ENCODE measurements at places on chromosomes 11 and 22. TPM values are rescaled to one million over a fixed set of nuclear protein-coding genes. Genes with fewer than 3 reads are reported as not detected.
A peak's percentile ranks its signal among the peaks of the same experiment; 100 is the strongest.

- peak; percentile 89 for DNase-seq
These were observed 822 bp downstream of the MARK2 start for GRCh38 chr11:63839508-63840355.

The CASP1 gene
- polyA plus RNA-seq: 107 TPM

The PRMT3 gene
- 6.9 TPM for polyA plus RNA-seq

DNA sequence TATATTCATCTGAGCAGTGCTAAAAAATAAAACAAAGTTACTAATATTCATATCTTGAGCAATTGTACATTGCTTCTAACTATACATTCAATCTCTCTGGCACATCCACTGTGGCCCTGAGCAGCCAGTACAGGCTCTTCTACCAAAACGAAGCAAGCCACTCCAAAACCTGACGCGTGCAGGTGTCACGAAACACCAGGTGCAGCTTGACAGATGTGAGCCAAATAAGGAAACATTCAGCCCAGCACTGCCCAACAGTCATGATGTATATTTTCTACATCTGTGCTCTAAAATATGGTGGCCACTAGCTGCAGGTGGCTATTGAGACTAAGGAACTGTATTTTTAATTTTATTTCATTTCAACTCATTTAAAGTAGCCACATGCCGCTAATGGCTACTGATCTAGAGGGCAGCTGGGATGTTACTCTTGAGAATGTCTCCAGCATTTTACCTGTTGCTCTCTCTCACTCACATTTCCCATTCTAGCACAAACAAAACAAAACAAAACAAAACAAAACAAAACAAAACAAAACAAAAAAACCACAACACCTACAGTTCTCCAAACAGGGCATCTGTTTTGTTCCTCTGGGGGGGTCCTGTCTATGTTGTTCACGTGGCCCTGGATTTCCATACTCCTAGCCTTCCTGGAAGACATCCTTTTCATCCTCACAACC, 77.7 kb downstream of the LARGE1 start:
- no peak for DNase-seq

DNA sequence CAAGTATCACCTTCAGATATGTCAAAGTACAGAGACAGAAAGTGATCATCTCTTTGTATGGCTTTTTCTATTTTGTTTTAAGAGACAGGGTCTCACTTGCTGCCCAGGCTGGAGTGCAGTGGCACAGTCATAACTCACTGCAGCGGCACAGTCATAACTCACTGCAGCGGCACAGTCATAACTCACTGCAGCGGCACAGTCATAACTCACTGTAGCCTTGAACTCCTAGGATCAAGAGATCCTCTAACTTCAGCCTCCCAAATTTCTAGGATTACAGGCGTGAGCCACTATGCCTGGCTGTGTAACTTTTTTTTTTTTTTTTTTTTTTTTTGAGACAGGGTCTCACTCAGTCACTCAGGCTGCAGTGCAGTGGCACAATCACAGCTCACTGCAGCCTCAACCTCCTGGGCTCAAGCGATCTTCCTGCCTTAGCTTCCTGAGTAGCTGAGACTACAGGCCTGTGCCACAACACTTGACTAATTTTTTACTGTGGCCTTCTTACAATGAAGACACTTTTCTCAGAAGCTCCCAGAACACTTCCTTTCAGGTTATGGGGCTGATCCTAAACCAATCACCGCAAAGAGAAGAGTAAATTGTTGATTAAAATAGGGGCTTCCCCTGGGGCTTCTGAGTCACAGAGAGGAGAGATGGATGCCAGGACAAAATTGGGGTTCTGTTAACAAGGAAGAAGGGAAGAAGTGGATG, 9.0 kb upstream of the HIKESHI start:
- no peak for DNase-seq

- DNase-seq: peak; percentile 78
These were observed 35.5 kb downstream of the USP28 start for GRCh38 chr11:113839842-113840241.

- no peak for DNase-seq
These were observed 3.6 kb downstream of the CACNG2 start for GRCh38 chr22:36699915-36700314.

DNA sequence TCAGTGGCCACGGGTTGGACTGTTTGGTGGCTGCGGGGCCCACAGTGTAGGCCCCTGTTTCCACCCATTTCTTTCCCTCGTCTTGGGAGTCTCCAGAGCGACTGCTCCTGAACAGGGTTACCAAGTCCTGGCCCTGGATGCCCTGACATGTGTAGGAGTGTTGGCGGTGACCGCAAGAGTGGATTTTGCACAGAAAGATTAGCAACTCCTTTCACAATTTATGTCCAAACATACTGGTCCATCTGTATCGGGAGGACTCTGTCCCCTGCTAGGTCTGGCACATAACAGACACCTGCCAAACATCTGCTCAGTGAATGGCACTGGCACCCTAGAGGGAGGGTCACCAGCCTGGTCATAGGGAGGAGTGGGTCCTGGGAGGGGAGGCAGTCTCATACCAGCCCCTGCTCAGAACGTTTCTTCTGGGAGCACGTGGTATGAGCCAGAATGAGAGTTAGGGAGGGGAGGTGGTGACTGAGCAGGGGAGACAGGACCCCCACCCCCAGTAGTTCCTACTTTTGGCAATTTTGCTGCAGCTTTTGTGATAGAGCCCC, 3.4 kb upstream of the APOA1 start:
- DNase-seq: peak; percentile 39

GRCh38 chr11:65912845-65913244, 6.0 kb downstream of the C11orf68 start:
- no peak for DNase-seq

The C11orf65 gene
- polyA plus RNA-seq: 0.26 TPM

The CFAP300 gene
- 0.11 TPM for polyA plus RNA-seq

- peak; percentile 75 for DNase-seq
These were observed 114.9 kb downstream of the KCNQ1 start for GRCh38 chr11:2559527-2560311.

DNA sequence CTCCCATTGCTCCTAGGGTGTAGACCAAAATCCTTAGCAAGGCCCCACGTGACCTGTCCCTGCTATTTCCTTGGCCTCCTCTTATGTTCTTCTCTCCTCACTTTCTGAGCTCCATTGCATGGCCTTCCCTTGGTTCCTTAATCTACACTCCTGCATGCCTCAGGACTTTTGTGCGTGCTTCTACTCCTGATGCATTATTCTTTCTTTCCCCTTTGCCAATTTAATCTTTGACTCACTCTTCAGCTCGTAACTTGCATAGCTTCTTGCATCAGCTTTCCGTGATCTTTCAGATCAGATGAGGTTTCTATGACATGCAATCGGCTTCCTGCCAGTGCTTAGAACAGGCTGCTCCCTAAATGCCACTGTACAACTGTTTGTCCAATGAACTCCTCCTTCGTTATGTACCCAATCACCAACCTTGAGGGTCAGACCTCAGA, 261.6 kb upstream of the CADM1 start:
- DNase-seq: no peak

The SPON1 gene
- 3.4 TPM for polyA plus RNA-seq

- no peak for DNase-seq
These were observed 2392.8 kb upstream of the RAG2 start for GRCh38 chr11:38990841-38991240.

DNA sequence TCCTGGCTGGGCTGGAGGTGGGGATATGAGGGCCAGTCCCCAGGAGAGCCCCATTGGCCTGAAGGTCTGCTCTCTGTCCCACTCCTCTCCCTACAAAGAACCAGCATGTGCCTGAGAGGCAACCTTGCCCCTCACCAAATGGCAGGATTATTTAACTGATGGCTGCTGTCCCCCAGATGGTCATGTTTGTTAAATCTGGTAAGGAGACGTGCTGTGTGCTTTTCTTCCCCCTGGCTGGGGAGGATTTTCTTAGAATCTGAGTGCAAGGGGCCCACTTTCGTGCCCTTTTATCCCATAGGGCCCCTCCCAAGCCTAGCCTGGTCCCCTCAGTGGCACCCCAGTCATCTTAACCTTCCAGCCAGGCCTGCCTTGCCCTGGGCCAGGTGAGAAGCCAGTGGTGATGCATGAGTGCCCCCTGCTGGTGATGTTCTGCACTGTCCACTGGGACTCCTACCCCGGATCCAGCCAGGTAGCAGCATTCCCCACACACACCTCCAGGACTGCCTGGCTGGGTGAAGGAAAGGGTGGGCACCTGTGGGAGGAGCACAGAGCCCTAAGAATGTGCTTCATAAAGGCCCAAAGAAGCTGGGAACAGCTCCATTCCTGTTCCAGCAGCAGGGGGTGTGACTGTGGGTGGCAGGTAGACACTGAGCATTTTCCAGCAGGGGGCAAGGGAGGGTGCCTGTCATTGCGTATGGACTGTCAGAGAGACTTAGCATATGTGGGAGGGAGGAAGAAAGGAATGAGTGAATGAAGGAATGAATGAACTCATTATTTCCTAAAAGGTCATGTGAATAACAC, 28.9 kb downstream of the MFNG start:
- DNase-seq: peak; percentile 93

The NAALAD2 gene
- polyA plus RNA-seq: 1.2 TPM

The MPZL2 gene
- 2.0 TPM for polyA plus RNA-seq

The CNTF gene
- polyA plus RNA-seq: 0.09 TPM

DNA sequence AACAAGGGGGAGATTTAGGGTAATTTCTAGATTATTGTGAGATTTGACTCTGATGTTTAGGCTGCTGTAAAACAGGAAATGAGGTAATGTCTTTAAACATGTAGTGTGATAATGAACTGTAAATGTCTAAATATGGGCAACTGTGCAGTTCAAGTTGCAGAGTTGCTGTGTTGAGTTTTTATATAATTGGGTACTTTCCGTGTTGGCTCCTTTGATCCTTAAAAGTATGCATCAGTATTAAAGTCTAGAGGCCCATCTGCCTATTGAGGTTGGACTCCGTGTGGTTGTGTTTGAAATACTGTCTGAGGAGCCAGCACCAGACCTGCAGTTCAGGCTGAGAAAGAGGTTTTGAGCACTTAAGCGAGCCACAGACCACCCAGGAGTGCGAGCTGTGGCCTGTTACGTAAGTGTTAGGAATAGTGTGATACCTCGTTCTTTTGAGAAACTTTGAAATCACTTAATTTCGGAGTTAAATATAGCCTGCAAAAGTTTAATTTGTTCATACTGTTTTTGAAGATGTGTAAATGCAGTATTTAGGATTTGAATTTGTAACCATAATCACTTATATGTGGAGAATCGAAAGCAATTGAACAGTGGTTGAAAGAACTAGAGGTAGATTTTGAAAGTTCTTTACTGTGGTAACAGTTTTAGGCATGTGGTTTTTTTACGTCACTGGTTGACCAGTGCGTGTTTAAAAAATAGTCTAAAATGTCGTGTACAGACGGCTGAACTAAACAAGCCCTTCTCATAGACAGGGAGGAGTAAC, 9.0 kb downstream of the FAM118A start:
- DNase-seq: no peak

DNA sequence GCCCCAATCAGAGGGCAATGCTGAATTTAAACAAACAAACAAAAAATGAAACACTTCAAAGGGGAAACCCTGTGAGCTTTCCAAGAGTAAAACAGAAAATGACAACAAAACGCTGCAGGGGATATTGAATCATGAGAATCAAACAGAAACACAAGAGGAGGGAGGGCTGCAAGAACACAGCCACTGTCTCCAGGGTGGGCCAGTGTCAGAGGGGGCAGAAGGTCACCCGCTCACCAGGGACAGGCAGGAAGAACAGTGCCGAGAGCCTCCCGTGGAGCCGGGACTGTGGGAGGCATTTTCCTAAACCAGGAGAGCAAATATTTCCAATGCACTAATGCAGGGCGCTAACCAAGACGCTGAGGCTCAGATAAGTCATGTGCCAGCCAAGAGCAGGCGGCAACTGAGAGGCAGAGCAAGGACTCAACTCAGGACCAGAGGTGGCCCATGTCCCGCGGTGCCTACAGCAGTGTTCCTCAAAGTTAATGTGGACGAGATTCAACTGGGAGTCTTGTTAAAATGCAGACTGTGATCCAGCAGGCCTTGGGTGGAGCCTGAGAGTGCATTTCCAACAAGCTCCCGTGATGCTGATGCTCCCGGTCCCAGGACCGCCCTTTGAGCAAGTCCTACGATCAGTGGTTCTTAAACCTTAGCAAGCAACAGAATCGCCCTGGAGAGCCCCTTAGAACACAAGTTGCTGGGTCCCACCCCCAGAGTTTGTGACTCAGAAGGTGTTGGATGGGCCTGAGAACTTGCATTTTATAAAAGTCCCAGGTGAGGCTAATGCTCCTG, 197.2 kb downstream of the TENM4 start:
- no peak for DNase-seq

- peak; percentile 66 for DNase-seq
These were observed 804.4 kb downstream of the BRD1 start for GRCh38 chr22:49023161-49023878.

The C22orf31 gene
- polyA plus RNA-seq: not detected

GRCh38 chr22:22404598-22405284, 103.8 kb downstream of the ZNF280B start:
- peak; percentile 90 for DNase-seq

The MYBPC3 gene
- polyA plus RNA-seq: 2.2 TPM

The HSPB2 gene
- polyA plus RNA-seq: 3.4 TPM

- peak; percentile 93 for DNase-seq
These were observed 563 bp downstream of the BID start for GRCh38 chr22:17773606-17774205.

GRCh38 chr22:42289671-42290541, 19.5 kb upstream of the TCF20 start:
- peak; percentile 59 for DNase-seq

GRCh38 chr22:39873965-39874364, 19.6 kb downstream of the ENTHD1 start:
- no peak for DNase-seq

The UCP3 gene
- polyA plus RNA-seq: 0.68 TPM

DNA sequence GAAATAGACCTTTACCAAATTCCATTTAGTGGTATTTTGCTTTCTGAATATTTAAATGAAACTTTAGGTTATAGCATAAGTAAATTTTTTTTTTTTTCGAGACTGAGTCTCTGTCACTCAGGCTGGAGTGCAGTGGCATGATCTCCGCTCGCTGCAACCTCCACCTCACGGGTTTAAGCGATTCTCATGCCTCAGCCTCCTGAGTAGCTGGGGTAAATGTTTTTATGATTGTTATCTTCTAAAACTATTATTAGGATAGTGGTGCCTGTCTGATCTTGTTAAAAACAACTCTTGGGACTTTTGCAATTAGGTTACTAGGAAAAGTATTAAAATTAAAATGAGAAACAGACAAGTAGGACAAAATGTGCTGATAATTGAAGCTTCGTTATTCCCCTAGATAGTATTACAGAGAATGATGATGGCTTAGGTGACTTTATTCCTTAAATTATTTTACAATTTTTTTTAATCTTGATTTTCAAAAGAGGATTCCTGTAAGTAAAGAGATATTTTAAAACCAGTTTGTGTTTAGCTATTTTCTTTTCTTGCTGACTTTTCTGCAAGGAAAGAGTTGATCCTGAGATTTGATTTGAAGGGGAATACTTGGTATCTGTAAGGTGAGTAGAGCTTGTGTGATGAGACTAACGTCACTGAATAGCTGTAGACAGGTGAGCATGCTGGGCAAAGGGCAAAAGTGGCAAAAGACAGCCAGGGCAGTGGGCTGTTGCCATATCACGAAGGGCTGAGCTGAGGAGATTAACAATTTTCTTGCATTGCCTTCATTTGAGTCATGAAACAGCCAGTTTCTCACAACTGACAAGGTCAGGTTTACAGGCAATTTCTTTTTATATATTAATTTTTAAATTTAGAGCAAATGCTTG, 20.8 kb downstream of the CRKL start:
- DNase-seq: no peak

The DKK3 gene
- polyA plus RNA-seq: 12.3 TPM

GRCh38 chr11:120883404-120884080, 140.4 kb upstream of the TBCEL start:
- no peak for DNase-seq
